ENCODE measurements at places on chromosomes 2 and 18.

- DNase-seq: no peak
Measured at GRCh38 chr2:99656994-99657393, 167.2 kb upstream of the REV1 start.

GRCh38 chr2:241719093-241719492 lies 15.3 kb upstream of the D2HGDH start:
- no peak for DNase-seq

DNA sequence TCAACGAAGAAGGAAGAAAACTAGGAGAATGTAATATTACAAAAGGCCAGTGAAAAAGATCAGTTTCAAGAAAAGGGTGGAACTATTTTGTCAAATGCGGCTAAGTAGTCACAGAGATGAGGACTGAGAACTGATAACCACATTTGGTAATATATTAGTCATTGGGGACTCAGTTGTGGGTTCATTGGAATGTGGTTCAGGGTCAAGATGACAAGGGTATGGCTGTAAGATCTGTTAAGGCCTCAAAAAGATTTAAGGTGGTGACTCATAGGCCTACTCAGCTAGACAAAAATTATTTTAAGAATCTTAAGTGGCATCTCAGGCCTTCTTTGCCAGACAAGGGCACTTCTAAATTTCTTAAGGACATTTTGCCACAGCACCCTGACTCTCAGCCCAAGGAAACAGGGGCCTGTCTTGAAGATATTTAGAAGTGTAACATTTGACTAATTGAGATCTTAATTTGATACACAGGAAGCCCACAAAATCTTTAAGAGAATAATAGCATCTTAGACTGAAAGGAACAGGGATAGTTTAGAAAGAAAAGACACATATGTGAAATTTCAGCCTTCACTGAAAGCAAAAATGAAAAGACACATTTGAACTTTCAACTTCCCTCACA lies 81.3 kb downstream of the STRADB start:
- DNase-seq: no peak

DNA sequence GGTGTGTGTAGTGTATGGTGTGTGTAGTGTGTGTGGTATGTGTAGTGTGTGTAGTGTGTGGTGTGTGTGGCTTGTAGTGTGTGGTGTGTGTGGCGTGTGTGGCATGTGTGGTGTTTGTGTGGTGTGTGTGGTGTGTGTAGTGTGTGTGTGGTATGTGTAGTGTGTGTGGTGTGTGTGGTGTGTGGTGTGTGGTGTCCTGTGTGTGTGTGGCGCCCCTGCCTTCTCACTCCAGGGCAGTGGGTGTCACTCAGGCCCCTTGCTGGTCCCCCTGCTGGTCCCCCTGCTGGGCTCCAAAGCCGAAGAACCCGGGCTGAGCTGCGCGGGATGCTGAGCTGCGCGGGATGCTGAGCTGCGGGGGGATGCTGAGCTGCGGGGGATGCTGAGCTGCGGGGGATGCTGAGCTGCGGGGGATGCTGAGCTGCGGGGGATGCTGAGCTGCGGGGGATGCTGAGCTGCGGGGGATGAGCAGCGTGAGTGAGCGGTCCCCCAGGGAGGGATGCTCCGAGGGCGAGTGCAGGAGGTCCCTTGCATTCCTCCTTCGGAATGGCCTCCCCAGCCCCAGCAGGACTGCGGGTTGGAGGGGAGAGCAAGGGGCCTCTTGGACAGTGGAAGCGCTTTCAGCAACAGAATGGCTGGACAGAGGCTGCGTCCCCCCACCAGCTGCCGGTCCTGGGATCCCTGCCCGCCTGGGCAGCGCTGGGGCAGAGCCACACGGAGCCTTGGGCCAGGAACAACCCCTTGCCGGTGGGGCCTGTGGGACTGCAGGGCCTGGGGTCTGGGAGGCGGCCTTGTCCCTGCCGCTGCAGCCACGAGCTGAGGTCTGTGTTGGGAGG lies 3.4 kb upstream of the RTP5 start:
- DNase-seq: peak; percentile 17

- no peak for DNase-seq
Measured at GRCh38 chr2:193520709-193521458, 1326.2 kb upstream of the TMEFF2 start.

DNA sequence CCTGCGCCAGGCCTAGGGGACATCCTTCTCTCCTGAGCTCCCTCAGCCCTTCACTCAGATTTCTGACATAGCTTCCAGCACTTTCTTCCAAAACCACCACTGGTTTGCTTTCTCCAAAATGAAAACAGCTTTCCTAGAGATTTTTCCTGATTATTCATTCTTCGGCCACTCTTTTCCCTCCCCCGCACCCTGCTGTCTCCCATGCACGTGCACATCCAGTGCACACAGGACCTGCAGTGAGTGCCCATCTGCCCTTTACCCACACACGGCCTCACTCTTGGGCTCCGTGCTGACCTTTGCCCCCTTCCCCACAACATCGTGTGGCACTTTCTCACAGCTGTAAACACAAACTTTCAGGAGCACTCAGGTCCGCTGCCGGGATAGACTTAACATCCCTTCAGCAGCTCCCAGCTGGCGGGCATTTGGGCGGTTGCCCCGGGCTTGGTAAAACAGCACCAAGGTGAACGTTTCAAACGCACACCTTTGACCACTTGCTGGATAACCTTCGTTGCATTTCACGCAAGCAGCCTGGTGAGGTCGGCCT lies 25.8 kb downstream of the KIF1A start:
- DNase-seq: no peak

- peak; percentile 93 for DNase-seq
Measured at GRCh38 chr2:32683520-32684086, 55.8 kb downstream of the TTC27 start.

GRCh38 chr2:70827388-70827787 lies 7.0 kb upstream of the CLEC4F start:
- no peak for DNase-seq

DNA sequence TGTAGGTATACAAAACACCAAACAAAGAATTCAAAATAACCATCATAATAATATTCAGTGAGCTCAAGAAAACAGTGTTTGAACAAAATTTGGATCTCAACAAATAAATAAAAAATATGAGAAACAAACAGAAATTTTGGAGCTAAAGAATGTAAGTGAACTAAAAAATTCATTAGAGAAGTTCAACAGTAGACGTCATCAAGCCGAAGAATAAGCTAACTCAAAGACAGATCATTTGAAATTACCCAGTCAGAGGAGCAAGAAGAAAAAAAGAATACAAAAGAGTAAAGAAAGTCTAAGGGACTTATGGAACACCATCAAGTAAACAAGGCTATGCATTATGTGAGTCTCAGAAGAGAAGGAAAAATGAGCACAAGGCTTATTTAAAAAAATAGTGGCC lies 16.6 kb upstream of the SPP2 start:
- DNase-seq: no peak

DNA sequence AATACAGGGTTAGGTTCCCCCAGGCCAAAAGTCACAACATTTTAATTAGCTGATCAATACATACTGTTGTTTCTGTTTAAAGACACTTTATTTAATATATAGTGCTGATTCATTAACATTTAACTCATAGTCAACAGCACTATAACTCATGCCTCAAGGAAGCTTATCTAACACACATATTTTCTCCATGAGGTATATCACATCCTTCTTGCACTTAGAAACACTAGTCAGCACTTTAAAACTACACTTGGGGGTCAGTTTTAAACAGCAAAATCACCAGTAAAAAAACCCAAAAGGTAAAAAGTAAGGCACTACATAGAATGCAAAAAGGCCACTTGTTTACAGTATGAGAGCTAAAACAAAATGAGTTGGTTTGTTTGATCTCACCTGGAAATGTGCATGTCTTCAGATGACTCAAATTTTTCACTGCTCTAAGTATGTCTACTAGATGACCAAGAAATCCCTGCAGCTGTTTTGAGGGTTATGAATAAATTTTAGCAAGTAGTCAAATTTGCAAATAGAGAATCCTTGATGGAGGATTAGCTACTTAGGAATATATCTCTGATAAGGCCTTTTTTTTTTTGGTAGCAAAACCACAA lies 54.1 kb upstream of the EPB41L5 start:
- DNase-seq: no peak

GRCh38 chr2:15311201-15311907 lies 249.8 kb downstream of the NBAS start:
- DNase-seq: no peak

- DNase-seq: peak; percentile 17
Measured at GRCh38 chr2:143162123-143162837, 33.1 kb downstream of the ARHGAP15 start.

DNA sequence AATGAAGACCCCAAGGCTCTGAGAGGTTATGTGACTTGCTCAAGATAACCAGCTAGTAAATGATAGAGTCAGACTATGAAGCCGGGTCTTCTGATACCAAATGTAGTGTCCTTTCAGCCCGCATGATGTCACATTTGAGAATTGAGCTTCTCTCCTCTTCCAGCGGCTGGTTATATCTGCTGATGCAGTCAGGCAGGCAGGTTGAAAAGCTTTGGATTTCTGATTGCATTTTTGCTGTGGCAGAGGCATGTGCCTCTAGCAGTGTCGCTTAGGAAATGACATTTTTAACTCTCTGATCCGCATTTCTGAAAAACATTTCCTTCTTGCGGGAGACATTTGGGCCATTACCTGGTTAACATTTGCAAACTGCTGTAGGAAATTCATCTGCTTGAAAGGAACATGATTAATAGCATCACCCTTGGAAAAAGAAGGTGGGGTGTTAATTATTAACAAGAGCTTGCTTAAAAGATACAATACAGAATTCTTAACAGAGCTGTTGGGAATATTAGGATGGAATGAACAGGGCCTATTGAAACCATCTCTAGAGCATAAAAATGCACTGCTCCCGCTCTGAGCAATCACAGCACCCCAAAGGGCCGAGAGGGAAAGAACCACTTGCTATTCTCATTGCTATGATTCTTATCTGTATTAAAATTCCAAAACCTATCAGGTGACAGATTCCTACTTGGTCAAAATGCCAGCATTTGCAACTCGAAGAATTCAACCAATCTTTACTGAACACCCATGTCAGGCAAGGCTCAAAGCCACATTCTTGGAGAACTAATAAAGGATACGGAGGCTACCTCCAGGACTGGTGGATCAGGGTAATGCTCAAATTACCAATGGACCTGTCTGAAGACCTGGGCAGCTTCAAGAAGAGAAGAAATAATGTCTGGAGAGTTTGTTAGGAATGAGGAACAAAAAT lies 25.9 kb downstream of the MRO start:
- DNase-seq: no peak

- DNase-seq: no peak
Measured at GRCh38 chr18:3058328-3059191, 45.6 kb upstream of the LPIN2 start.

DNA sequence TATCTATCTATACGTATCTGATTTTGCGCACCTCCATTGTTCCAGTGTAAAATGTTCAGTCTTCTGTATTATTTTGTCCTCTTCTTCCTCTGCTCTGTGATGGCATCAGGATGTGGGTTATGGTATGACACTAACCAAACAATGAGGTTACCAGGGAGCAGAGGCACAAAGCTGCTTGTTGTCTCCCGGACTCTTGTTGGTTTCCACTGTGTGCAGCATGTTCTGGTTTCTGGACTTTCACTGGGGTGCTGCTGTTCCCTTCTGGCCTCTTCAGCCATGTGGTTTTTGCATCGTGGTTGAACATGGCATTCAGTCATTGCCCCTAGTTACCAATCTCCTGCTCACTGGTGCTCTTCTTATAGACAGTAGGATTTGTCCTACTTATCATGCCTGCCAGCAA lies 665.9 kb downstream of the CBLN2 start:
- no peak for DNase-seq

DNA sequence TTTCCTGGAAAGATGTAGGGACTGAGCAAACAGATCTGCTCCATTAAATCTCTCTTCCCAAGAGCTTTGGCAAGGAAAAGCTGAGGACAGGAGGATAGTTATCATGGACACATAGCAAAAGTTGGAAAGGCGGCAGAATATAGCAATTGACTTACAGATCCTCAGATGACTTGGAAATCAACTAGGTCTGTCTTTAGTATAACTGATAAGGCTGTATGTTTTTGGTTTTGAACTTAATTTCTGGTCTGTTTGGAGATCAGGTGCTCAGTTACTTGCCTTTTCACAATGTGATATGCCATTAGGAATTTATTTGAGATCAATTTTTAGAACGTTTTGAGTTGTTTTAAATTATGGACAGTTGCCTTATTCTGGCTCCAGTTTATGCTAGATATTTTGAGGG lies 8.0 kb downstream of the RSAD2 start:
- DNase-seq: no peak

DNA sequence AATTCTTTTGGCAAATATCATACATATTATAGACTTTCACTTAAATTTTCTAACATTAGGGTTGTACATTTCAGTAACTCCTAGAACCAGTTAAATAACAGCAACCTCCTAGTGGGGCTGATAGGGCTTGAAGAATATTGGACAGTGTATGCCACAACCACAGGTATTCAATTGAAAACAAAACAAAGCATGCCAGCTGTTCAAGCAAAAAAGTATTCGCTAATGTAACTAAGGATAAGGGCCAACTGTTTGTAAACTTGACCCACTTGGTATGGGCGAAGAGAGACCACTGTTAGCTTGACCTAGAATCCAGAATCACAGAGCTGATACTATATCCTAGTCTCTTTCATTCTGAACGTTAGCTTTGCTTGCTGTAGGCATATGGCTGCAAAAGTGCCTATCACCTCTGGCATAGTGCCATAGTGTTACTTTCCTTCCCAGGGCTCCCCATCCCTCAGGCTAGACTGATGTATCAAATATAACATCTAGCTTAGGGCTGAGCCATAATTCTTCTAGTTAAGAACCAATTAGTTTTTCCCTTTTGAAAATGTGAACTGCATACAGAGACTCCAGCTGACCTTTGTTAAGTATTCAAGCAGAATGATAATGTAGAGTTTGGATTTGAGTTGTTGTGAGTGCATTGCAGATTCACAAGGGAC lies 458.8 kb upstream of the NRXN1 start:
- no peak for DNase-seq

DNA sequence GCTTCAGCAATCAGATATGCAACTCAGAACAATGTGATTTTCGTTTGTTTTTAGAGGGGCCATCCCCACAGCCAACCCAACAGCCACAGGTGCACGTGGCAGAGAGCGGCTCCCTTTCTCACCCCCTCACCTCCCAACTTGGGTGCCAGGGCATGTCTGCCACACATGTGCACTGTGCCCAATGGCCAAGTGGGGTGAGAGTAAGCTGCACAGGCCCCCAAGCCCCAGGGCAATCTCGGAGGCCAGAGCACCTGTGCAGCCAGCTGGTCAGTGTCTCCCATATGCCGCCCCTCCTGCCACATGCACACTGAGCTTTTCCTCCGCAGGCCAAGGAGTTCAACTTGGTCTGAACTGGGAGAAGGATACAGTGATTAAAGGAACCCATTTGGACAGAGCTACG lies 1130.2 kb downstream of the DSC3 start:
- DNase-seq: no peak

DNA sequence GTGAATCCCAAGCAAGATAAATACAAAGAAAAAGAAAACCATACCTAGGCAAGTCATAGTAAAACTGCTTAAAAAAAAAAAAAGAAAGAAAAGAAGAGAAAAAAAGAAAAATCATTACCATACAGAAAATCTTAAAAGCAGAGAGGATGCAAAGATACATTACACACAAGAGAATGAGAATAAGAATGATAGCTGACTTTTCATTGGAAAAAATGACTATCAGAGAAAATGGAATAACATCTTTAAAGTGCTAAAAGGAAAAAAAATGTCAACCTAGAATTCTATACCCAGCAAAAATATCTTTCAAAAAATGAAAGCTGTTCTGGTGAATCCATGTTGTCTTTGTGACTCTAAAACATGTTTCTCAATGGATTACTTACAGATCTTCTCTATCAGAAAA lies 66.2 kb downstream of the REEP1 start:
- no peak for DNase-seq

GRCh38 chr2:119520696-119521432 lies 3.4 kb downstream of the SCTR start:
- DNase-seq: no peak

- DNase-seq: peak; percentile 88
Measured at GRCh38 chr2:88055371-88056128, at the start of gene KRCC1. Gene KRCC1, minus strand, starts transcription at chr2:88055783. Its CDS starts 27,220 bp downstream, at chr2:88028563.
